NCI-H2081 treated with DMSO at 0.1 percent for 48 hours (cell line): ENCODE measurements at places on chromosomes 7 and 10.

GRCh38 chr7:151101621-151102396 lies 15.5 kb downstream of the AGAP3 start:
- no peak for DNase-seq

DNA sequence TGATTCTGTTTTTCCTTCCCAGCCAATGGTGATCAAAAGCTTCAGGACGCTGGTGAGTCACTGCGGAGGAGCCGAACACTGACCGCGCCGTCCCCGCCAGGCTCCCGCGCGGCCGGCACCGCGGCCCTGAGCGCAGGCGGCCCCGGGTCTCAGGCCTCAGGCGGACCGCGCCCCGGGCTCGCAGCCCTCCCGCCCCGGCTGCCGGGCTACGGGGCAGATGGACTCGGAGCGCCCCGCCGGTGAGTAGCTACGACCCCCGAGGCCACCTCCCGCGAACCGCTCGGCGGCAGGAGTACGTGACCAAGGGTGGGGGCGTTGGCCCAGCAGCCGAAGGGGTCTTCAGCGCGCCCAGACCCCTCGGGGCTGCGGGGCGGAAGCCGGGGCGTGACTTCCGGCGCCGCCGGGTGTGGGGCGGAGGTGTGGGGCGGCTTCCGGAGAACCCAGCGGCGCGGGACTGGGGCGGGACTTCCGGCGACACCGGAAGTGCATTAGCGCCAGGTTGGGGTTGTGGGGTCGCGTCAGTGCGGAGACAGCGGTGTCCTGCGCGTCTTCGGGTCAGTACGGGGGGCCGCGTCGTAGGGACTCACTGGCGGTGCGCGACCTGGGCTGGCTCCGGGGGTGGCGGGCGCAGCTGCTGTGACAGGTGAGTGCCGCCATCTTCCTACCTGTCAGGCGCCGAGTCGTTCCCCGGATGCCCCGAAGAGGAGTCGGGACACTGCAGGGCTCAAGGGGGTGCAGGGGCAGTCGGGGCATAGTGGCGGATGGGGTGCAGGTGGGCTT lies at the start of gene WDR37:
WDR37 (plus strand) TSS at position 60 of the 780 bp plus-strand sequence. CDS start 15,771 bp downstream, outside the sequence.
- DNase-seq = no peak

DNA sequence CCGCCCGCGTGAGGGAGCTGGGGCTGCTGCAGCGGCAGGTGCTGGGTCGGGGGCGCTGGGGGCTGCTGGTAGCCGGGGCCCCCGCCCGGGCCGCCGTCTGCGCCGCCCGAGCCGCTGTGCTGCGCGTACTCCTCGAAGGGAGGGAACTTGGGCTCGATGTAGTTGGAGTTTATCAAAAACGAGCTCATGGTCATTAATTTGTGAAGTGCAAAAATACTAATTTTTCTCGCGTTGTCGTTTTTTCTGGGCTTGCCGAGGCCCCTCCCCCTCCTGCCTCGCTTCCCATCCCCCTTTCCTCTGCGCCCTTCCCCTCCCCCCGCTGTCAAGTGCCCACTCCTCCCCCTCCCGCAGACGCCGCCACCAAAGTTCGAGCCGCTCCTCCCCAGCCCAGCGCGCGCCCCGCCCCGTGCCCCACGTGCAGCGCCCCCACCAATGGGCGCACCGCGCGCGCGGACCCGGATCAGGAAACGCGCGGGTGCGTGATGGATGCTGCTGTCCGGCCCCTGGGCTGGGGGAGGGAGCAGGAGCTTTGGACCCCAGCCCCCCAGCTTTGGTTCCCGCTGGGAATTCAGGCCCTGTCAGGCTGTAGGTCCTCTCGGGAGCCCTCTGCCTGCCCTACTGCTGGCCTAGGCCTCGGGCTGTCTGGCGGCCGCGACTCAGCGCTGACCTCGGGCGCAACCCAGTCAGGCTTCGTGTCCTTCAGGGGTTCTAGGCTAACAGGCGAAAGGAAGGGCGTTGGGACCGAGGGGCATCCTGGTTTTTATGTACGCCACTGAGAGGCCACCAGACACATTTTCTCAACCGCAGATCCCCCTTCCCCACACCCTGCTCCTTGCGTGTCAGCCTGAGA lies at the start of gene HOXA4:
HOXA4 (minus strand) TSS at position 218 of the 850 bp plus-strand sequence; CDS start at position 194, 24 bp downstream.
- DNase-seq = no peak

DNA sequence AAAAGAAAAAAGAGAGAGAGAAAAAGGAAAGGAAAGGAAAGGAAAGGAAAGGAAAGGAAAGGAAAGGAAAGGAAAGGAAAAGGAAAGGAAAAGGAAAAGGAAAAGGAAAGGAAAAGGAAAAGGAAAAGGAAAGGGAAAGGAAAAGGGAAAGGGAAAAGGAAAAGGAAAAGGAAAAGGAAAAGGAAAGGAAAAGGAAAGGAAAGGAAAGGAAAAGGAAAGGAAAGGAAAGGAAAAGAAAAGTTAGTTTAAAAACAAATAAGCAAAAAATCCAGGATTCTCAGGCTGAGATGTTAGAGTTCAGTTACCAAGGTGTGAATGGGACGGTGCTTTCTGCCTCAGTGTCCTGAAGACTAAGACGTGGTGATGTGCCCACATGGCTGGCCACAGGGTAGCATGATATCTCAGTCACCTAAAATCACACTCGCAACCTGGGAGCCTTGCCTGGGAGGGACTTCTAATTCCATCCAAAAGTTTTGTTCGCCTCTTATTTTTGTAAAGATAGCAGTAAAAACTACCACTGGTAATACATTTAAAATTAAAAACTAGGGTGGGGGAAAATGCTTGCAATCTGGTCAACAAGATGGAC lies 70.1 kb downstream of the JAZF1 start:
- DNase-seq = no peak

DNA sequence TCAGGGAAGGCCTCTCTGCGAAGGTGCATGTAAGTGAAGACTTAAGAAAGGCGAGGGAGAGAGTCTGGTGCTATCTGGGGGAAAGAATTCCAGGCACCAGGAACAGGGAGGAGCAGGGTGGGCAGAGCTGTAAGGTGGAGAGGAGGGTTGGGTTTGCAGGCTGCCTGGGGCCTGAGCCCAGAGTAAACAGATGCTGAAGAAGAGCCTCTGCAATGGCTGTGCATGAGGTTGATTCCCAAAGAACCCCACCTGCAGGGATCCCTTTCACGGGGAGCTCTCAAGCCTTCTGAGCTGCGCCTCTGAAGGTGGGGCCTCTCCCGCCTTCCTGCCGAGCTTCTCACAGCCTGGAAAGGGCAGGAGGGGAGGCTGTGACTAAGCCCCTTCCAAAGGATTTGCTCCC lies 115.1 kb downstream of the RNF216 start:
- DNase-seq = no peak
